Neural crest cell (in vitro differentiated cells): ENCODE measurements at places on chromosomes 6 and 20.

DNA sequence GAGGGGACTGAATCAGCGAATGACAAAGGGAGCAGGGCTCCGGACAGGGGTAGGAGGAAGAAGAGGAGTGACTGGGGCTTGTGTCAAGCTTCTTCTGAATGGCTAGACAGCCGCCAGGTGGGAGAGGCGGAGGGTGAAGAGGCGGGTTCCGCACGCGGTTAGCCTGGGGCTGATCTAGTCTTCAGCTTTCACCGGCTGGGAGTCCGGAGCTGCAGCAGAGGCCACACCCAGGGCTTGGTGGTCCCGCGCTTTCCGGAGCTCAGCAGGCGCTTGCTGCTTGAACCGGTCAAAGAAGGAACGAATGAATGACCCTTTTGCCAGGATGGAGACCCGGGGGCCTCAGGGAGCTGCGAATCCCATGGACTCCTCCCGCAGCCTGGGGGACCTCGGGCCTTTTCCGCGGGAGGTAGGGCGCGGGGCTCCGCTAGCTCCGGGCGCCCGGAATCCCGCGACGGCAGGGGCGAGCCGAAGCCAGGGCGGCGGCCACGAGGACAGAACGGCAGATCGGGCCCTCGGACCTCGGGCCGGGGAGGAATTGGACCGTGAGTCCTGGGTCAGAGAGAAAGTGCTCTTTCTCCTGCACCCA, at the start of gene C6orf141:
TSS of gene C6orf141 (plus strand) at position 177 of the 586 bp plus-strand sequence. CDS start at position 302, 125 bp downstream.
- DNase-seq, result peak; percentile 30

DNA sequence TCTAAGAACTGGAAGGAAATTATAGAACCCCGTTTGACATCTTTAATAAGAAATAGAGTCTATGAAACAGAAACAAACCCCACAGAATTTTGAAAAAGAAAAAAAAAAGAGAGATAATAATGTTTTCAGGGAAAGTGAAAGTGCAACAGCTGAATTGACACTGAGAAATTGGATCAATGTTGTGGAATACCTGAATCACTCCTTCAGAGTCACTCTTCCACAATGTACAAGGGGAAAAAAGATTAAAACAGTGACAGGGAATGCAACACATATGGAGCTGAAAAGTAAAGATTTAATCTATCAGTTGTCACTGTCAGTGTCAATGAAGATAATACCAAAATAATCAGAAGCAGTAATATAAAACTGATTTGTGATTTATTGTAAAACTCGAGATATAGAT, 520.8 kb upstream of the HS3ST5 start:
- DNase-seq, result no peak

- no peak for DNase-seq
Measured at GRCh38 chr6:135951169-135951568, 99.7 kb downstream of the PDE7B start.

GRCh38 chr6:48777411-48777810, 666.4 kb upstream of the PTCHD4 start:
- no peak for DNase-seq

DNA sequence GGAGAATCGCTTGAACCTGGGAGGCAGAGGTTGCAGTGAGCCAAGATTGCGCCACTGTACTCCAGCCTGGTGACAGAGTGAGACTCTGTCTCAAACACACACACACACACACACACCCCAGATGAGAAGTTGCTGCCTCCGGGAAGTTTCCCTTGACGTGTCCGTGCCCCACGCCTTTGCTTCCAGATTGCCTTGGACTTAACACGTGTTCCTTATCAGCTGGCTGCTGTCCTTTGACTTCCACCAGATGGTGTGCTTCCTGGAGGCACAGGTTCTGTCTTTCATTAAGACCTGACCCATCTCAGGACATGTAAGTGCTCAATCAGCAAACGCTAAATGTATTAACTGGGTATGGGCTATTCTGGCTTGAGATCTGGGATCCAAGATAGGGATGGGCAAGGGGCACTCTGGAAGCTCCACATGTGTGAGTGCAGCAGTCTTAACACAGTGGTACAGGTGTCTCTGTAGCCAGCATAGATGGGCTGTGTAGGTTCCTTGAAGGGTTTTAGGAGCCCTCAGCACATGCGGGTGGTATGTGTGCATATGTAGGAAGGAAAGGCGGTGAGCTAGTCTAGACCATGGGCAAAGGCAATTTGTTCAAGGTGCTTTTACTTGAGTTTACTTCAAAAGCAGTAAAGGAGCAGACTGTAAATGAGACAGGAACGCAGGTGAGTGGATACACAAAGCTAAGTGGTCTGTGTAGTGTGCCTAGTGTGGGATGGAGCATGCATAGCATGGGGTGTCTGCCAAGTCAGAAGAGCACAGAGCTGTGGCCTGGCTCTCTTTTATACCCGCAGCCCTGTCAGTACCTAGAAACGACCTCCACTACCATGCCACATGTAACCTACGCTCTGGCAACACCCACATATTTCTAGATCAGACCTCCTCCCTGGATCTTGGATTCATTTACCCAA, 11.6 kb downstream of the PIGT start:
- no peak for DNase-seq

DNA sequence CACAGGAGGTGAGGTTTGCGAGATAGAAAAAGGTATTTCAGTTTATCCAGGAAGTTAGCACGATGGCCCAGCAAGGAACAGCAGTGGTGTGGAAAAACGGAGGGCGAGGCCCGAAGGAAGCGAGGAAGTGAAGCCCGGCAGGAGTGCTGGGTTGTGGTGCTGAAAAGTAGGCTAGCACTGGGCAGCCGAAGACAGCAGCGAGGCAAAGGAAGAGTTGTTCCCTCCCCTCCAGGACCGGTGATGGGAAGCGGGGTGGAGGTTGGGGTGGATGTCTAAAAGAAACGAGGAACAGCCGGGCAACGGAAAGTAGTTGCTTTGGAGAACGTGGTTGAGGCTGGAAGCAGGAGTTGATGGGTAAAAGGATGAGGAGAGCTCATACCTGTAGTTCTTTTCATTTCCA, 1.4 kb downstream of the METTL24 start:
- DNase-seq, result no peak

DNA sequence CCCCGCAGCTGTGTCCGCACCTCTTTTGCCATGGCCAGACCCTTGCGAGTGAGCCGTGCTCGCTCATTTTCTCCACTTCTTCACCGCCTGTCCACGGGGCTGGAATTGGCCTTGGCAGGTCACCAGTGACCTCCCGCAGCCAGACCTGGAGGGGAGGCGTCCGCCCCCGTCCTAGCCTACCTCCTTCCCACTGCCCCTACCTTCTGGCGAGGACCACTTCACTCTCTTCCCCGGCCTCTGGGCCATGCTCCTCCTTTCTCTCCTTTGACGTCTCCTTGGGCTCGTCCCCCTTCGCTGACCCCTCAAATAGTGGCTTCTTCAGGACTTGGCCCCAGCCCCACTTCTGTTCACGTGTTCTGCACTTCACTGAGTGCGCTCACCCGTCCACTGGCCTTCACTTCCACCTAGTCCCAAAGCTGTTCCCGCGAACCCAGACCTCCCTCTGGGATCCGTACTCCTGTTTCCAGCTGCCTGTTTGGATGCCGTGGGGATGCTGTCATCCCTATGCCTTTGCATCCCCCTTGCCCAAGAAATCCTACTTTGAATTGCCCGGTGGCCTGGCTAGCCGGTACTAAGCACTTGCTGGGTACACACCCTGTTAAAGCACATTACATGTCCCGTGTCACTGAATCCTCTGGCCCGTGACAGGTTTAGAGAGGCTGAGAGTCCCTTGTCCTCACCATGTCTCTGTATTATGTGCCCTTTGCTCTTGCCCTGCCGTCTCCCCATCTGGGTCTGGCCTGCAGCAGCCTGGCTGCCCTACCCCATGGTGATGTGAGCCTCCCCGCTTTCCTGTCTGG, 33.0 kb downstream of the SPATA2 start:
- no peak for DNase-seq

- no peak for DNase-seq
Measured at GRCh38 chr6:23339268-23339667, 769.9 kb downstream of the HDGFL1 start.

GRCh38 chr6:138240476-138241245, 22.4 kb upstream of the PBOV1 start:
- DNase-seq, result no peak

DNA sequence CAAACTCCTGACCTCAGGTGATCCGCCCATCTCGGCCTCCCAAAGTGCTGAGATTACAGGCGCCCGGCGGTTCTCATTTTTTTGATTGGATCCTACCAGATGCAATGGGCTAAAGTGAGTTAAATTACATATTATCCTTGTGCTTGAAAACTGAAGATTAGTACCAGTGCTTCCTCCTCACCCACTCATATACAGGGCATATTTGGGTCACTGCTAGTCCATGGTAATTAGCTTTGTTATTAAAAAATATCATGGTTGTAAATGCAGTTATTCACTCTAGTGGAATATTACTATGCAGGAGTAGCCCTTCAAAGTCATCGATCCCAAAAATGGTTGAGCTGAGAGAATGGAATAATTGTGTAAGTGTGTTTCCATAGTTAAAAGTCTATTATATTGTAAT, 26.5 kb downstream of the ZNF292 start:
- DNase-seq, result no peak

DNA sequence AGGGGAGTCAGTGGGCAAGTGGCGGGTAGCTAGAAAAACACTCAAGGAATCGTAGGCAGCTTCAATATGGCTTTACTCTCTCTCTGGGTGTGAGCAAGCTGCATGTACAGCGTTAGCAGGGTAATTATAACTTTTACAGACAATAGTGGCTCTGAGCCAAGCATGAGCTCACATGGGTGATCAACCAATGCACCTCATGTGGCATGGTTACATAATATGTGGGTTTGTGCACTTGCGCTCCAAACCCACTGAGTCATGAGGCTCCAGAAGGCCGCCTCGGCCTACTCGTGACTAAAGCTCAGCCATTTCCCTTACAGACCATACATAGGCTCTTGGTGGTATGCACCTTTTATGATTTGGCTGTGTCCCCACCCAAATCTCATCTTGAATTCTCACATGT, 78.4 kb upstream of the FBXL4 start:
- DNase-seq, result no peak

- DNase-seq, result no peak
Measured at GRCh38 chr6:137715589-137716045, 151.4 kb upstream of the TNFAIP3 start.

- no peak for DNase-seq
Measured at GRCh38 chr6:56424542-56425083, 177.2 kb upstream of the COL21A1 start.
